ENCODE measurements at places on chromosomes 5 and 9.

DNA sequence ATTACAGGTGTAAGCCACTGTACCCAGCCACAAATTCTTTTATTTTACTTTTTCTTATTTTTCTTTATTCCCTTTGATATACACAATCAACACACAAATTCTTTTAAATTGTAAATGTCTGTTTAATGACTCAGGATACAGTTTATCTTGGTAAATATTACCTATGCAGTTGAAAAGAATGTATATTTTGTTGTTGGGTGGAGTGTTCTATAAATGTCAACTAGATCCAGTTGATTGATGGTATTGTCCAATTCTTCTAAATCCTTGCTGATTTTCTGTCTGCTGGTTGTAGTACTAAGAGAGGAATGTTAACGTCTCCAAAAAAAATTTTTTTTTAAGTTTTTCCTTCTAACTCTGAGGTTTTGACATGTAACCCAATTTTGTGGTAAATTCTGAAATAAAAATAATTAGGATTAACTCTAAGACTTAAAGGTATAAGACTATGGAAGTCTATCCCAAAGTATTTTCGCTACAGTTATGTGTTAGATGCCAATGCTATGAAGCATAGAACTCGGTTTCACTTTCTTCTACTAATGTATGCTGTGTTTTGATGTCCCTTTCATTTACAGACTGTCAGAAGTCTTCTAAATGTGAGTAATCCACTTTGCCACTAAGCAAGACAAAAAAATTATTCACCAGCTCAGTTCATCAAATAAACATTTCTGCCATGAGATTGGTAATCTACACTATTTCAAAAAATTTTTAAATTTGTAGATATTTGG, 720.2 kb upstream of the C9orf72 start:
- DNase-seq = no peak

- no peak for DNase-seq
These were observed 20.3 kb upstream of the PCDH1 start for GRCh38 chr5:141898448-141899049.

- DNase-seq = no peak
These were observed 42.6 kb downstream of the ARHGEF28 start for GRCh38 chr5:73668486-73669111.

GRCh38 chr9:81737871-81738507, 48.6 kb upstream of the TLE1 start:
- DNase-seq = no peak

GRCh38 chr9:115882911-115883310, 270.7 kb upstream of the PAPPA start:
- DNase-seq = no peak

DNA sequence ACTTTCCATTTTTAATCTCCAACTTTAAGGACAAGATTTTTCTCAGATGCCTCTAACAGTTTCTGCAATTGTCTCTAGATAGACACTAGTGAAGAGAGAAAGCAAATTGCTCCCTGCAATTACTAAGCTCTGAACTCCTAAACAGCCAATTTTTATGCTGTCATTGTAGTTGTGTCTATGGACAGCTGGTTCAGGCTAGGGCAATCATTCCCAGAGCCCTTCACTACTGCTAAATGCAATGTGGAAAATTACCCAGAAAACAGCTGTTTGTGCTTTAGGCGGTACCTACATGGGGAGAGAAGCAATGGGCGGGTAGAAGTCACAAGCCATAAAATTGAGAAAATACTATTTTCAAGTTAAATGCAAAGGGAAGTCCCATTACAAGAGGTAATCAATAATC, 211.6 kb downstream of the SPOCK1 start:
- no peak for DNase-seq

DNA sequence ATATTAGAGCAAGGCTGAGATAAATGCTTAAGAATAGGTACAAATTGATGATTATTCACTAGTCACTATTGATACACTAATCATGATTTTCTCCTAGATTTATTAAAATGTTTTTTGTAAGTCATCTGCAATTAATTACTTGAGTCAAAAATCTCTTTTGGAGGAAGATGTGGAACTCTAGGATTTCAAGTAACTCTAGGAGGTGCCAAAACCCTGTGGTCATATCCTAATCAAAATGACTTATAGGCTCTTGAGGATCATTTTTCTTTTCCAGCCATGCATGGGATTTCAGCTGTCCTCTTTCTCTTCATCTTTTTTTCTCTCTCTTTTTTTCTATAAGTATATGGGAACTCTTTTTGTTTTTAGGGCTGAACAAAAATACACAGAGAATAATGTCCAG, 141.8 kb upstream of the CD180 start:
- DNase-seq = no peak

- DNase-seq = no peak
These were observed 23.7 kb downstream of the PPP3R2 start for GRCh38 chr9:101571114-101571513.

DNA sequence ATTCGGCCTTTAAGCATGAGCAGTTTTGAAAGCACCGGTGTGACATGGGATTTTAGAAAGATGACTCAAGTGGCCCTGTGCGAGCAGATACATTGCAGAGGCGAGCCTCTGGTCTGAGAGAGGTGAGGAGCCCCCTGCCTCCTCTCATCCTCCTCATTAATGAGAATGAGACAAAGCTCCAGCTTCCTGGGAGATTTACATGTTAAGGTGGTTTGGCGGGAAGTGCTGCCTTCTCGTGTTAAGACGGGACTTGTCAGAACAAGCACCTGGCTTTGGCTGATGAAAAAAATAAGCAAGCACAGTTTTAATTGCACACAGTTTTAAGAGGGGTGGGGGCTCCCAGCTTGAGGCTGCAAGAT, 68.1 kb downstream of the ACTL7B start:
- no peak for DNase-seq

- DNase-seq = no peak
These were observed 570.6 kb upstream of the ZNF608 start for GRCh38 chr5:125316915-125317535.

DNA sequence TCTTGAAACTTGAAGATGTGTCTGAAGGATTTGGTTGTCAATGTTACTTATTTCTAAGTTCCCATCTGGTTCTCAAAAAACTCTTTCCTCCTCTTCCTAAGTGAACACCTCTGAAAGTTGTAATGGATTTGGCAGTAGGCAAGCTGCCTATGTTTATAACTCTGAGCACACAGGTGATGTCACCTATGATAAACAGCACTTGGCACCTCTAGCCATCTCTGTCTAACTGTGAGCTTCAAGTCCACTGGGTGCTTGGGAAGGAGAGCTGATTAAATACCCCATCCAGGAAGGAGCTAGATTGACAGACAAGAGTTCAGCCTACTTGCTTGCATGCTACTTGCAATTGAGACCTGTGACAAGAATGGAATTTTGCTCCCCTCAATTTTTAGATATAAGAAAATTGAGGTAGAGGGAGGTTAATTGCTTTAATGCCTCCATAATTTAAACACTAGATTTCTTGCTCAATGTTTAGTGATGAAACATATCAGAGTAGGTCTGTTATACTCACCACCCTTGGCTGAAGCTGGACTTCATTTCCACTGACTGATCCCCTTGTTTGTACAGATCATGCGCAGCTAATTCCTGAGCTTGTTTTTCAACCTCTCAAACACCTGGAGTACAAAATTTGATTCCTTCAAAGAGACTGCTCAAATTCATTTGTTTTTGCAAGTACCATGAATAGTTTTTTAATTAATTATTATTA, 49.9 kb downstream of the PDE4D start:
- DNase-seq = no peak

DNA sequence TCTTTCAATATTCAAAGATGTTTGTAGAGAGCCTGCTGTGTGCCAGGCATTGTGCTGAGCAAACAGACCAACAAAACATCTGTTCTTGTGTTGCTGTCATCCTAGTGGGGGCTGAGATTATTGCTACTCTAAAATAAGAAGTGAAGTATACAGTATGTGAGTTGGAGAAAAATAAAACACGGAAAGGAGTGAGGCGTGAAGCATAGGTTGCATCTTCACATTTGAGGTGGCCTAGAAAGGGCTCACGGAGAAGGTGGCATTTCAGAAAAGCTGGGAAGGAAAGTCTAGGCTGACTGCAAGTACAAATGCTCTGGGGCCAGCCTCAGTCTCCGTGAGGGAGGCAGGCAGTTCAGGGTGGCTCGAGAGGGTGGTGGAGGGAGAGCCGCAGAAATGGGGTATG, 80.3 kb downstream of the CSNK1A1 start:
- DNase-seq = no peak

DNA sequence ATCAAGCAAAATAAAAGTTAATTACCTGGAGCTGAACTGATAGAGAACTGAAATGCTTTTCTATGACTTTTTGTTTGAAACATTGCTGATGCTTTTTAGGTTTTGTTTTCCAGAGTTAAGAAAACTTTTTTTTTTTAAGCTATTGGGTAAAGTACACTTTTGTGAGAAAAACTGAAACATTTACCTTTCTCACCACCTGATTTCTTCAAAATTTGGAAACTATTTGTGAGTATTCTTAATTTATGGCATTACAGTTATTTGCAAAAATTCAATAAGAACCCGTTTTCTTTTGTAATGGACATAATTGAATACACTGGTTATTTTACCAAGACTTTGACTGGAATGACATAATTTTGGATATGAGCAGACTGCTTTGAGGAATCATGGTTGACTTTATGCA, 6.6 kb downstream of the C9orf153 start:
- no peak for DNase-seq

DNA sequence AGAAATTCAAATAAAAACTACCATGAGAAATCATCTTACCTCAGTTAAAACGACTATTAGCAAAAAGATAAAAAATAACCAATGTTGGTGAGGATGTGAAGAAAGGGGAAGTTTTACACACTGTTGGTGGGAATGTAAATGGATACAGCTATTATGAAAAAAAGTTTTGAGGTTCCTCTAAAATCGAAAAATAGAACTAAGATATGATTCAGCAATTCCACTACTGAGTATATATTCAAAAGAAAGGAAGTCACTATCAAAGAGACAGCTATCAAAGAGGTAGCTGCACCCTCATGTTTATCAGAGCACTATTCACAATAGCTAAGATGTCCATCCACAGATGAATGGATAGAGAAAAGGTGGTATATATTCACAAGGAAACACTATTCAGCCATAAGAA, 1888.4 kb downstream of the MAT2B start:
- no peak for DNase-seq

GRCh38 chr5:140881889-140882590, at the start of gene PCDHA13:
Gene PCDHA13, plus strand, starts transcription at chr5:140882124. Its CDS starts 145 bp downstream, at chr5:140882269.
- no peak for DNase-seq

DNA sequence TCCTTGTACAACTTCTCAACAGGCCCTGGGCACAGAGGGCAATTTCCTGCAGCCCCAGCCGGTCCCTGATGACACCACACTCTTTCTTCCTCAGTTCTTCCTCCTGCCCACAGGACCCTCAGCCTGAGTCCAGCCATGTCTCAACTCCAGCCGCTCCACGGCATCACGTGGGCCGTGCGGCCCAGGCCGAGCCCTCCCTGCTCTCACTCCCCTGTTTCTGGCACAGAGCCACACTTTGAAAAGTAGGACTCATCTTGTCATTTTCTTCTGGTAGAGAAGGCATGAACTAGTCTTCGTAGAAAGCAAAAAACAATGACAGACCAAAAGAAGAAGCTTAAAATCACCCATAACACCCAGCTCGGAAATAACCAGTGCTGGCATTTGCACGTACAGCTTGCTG, 404.7 kb upstream of the IRX1 start:
- DNase-seq = no peak

GRCh38 chr5:41869151-41869723, 988 bp downstream of the OXCT1 start:
- DNase-seq = no peak

- DNase-seq = no peak
These were observed 144.0 kb upstream of the PLPPR1 start for GRCh38 chr9:100884518-100884917.

DNA sequence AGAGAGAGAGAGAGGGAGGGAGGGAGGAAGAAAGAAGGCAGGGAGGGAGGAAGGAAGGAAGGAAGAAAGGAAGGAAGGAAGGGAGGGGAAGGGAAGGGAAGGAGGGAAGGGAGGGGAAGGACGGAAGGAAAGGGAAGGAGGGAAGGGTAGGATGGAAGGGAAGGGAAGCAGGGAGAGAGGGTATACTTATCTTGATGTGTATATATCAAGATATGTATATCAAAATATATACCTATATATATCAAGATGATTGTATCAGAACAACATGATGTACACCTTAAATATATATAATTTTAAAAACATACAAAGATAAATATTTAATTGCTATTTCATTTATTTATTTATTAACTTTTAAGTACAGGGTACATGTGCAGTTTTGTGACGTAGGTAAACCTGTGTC, 96.8 kb upstream of the ADAMTS16 start:
- no peak for DNase-seq

DNA sequence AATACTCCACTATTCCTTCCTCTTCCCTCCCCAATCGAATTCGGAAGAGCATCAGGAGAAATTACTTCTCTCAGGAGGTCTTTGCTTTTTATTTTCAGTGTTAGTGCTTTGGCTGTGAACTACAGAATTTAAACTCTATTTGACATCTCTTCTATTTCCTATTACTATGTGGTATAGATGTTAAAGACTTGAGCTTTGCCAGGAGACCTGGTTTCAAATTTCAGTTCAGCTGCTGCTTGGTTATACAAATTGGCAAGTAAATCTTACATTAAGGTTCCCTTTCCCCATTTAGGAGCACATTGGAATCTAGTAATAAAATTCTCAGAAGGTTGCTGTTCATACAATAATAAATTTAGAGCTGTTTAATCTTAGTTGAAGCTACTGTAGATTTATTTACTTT, 13.1 kb downstream of the UHRF2 start:
- DNase-seq = no peak

- DNase-seq = no peak
These were observed 13.7 kb downstream of the CERCAM start for GRCh38 chr9:128434340-128434739.

DNA sequence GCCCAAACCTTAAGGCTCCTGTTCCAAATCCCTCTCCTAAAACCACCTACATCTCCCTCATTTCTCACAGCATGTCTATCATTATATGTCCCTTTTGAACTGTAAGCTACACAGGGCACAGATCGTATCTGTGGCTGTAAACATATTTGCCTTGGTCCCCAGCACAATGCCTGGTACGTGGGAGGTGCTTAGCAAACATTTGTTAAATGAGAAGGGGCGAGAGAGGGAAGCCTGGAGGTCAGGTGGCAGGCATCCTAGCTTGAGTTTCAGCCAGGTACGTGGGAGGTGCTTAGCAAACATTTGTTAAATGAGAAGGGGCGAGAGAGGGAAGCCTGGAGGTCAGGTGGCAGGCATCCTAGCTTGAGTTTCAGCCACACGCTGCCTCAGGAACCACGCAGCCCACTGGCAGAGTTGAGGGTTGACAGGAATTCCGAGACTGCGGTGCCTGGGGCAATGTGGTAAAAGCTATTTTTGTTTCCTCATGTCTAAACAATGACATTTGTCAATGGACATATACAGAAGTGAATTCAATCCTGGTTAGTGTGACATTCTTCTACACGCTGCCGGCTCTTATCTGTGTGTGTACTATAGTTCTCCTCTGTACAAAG, 113.6 kb downstream of the EFNA5 start:
- no peak for DNase-seq
